ENCODE measurements at places on chromosomes 16 and 17.
A peak's percentile ranks its signal among the peaks of the same experiment; 100 is the strongest.

DNA sequence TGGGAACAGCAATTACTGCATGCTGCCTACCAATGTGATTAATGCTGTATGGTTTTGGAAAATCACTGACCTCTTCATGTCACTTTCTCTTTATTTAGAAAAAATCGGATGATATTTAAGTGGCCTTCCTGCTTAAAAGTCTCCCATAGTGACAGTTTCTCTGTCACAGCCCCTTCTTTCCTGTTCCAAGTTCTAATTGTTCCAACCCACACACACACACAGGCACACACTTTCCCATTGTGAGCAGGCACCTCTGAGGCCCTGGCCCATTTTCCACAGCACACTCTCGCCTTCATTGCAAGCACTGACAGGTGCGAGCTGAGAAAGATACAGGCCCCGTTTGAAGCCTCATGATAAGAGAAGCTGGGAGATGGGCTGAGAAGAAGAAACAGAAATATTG is 505.9 kb downstream of the HS3ST4 start:
- no peak for DNase-seq

GRCh38 chr17:27578718-27579085 is 52.3 kb upstream of the LGALS9 start:
- no peak for DNase-seq

DNA sequence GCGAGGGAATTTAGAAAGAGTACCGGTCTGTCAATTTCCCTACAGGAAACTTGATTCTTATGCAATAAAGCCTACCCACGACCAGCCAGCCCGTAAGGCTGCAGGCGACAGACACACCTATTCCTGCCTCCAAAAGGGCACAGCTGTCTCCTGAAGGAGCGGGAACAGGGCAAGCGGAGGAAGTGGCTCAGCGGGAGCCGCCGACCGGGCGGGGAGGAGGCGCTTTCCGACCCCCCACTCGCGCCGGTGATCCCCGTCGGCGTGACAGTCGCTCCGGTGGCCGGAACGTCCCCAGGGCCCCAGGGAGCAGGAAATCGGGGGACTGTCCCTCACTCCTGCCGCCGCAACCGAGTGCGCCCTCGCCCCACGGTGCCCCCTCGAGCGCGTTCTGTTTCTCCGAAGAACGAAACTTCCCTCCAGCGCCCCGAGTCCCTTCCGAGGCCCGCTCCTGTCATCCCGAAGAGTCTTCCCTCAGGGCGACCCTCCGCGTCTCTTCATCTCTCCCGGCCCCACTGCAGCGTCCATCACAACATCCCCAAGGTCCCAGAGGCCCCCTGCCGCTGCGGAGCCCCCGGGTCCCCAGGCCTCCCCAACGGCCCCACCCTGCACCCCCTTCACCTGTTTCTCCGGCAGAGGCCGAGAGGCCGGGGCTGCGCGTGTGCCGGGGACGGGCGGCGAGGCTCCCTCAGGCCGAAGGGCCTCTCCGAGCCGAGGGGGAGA is 421 bp downstream of the STAT3 start:
- DNase-seq, result peak; percentile 41

- no peak for DNase-seq
These were observed 17.1 kb downstream of the MRTFB start for GRCh38 chr16:14088155-14088753.

GRCh38 chr16:17364319-17365210 is 106.2 kb downstream of the XYLT1 start:
- DNase-seq, result no peak

DNA sequence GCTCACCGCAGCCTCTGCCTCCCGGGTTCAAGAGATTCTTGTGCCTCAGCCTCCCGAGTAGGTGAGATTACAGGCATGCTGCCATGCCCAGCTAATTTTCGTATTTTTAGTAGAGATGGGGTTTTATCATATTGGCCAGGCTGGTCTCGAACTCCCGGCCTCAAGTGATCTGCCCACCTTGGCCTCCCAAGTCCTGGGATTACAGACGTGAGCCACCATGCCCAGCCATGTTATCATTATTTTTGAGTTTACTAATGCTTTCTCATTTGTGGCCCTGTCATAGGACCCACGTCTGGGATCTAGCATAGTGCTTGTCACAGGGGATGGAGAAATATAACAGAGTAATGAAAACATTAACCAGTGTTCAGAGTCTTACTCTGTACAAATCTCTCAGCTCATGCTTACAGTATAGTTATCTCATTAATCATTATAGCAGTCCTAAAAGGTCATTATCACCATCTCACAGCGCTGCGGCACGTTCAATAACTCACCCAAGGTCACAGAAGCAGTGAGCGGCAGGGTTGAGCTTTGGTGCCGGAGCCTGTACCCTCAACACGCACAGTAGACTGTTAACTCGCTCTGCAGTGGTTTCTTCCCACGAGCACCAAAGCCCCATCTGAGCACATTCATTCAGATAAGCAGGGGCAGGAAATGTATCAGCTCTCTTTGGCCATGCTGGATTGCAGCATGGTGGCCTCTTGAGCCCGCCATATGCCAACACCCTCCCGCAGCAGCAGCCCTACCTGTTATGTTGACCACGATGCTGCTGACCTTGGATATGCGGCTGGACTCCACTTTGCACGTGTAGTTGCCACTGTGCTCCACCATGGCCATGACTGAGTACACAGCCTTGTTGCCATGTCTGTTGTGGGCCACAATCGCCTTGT is 21.4 kb downstream of the PECAM1 start:
- DNase-seq, result no peak

GRCh38 chr16:9821331-9821730 is 360.9 kb downstream of the GRIN2A start:
- no peak for DNase-seq

- DNase-seq, result no peak
These were observed 12.7 kb upstream of the SPAG9 start for GRCh38 chr17:51133365-51133764.

DNA sequence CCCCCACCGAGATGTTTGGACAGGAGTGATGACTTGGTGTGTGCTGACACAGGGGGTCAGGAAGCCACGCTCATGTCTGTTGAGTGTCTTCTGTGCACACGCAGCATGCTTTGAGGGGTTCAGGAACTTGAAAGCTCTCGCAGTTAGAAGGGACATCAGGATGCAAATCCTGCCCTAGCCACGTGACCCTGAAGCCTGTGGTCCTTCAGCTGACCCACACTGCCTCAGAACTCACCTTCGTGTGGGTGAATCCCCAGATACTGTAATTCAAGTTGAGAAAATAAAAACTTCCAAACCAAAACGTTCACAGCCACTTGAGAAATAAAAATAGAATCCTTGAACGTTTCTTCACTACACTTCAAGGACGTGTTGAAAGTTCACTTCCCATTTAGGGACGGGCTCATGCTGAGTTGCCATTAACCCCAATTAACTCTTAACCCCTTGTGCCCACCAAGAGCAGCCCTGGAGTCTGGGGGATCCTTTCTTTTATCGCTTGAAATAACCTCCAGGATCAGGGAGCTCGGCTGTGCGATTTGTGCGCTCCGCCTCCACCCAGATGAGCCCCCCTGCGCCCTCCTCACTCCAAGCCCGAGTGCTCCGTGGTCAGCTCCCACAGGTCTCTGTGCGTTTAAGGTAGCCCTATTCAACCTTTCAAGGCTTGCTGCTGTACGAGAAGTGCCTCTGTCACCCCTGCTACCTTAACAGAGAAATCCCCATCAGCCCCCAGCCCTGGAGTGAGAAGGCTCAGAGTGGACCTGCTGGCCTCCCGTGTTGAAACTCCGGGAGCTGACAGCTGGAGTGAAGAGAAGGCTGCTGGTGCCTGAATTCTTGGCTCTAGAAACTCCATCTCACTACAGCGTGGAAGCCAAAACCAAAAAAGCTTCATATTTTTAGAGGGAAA is 36.2 kb upstream of the NAT9 start:
- DNase-seq, result no peak

DNA sequence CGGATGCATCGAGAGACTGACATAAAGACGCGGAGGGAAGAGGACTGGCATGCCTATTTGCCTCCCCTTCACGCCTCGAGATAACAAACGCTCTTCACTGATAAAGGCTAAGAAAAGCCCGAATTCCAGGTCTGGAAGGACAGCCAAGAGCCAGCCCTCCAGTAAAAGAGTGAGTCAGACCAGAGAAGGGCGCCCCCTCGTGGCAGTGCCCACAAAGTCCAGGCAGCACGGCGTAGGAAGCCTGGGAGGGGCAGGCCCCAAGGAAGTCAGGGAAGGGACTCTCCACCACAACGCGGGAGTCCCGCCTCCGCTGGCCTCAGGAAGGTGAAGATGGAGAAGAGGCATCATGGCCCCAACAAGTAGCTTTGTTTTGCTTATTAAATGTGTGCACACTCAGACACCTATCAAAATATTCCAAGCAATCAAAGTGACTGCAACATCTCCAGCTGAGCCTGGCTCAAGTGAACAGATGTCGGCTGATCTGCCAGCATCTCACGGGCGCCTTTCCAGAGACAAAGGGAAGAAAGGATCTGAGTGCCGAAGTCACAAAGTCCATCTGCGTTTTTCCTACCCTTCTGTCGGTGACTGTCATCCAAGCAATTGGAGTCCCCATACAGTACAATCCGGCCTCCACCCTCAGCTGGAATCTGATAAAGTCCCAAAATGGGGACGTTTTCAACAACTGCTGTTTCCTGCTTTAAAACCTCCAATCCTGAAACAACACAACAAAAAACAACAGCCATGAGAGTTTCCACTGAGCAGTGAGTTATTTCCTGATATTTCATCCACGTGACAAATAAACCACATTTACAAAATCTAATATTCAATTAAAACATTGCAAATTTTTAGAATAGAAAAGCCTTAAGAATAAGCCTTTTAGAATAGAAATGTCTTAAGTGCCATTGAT is 20.4 kb upstream of the SLC38A8 start:
- peak; percentile 66 for DNase-seq

DNA sequence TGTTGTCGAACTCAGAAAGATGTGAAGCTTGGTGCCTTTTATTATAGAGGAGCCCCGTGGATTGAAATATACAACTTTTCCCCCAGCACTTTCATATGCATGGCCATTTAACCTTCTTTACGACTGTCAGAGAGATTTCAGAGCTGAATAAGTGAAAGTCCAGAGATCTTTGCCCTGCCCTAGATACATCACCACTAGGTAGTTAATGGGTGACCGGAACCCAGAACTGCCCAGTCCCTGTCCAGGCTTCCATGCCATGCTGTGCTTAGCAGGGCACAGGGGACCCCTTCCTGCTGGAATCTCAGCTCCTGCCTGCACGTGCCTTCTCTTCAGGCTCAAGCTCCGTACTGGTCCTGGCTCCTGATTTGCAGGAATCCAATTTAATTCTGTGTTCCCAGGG is 32.2 kb downstream of the SRL start:
- no peak for DNase-seq

Measured in SW 1271 (cell line).